Epithelial cell of alveolus of lung (primary cell): ENCODE measurements at places on chromosomes 1 and 21. TPM values are rescaled to one million over a fixed set of nuclear protein-coding genes. Genes with fewer than 3 reads are reported as not detected.

S100A5 gene
- not detected in 2 replicates for total RNA-seq

APCS gene
- not detected in 2 replicates for total RNA-seq

NECTIN4 gene
- total RNA-seq, result 0.65 and 0.72 TPM in 2 replicates

BCAS2 gene
- total RNA-seq, result 34.8 and 36.3 TPM in 2 replicates

IGSF21 gene
- not detected in 2 replicates for total RNA-seq

FHAD1 gene
- 0.39 TPM in 1 of 2 replicates, not detected in the other for total RNA-seq

LCE2C gene
- not detected in 2 replicates for total RNA-seq

TSACC gene
- 0.65 TPM in 1 of 2 replicates, not detected in the other for total RNA-seq

MAST2 gene
- 11.7 and 16.4 TPM in 2 replicates for total RNA-seq

OR2W3 gene
- total RNA-seq, result not detected in 2 replicates

ZFP69 gene
- total RNA-seq, result 3.0 TPM in 2 replicates

GPR37L1 gene
- total RNA-seq, result not detected in 2 replicates

TPRG1L gene
- 14.4 and 22.6 TPM in 2 replicates for total RNA-seq
